Left ventricle myocardium inferior (tissue), 1 donor: ENCODE measurements at places on chromosomes 11 and 22. TPM values are rescaled to one million over a fixed set of nuclear protein-coding genes. Genes with fewer than 3 reads are reported as not detected.

DNA sequence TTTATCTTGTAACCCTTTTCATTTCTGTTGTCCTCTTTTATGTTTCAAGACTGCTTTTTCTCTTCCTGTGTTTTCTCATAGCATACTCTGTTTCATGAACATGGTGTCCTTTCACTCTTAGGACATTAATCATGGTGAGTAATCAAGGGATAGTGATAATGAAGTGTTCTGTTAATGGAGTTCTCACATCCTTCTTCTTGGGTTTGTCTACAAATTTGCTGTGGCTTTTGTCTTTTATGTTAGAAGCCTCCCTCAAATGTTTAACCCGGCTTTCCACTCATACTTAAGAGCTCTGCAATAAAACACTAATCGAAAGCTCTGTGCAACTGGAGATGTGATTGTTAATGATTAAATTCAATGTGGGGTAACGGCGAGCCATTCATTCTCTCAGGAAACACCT is 593.6 kb downstream of the NELL1 start:
- no peak for DNase-seq

DNA sequence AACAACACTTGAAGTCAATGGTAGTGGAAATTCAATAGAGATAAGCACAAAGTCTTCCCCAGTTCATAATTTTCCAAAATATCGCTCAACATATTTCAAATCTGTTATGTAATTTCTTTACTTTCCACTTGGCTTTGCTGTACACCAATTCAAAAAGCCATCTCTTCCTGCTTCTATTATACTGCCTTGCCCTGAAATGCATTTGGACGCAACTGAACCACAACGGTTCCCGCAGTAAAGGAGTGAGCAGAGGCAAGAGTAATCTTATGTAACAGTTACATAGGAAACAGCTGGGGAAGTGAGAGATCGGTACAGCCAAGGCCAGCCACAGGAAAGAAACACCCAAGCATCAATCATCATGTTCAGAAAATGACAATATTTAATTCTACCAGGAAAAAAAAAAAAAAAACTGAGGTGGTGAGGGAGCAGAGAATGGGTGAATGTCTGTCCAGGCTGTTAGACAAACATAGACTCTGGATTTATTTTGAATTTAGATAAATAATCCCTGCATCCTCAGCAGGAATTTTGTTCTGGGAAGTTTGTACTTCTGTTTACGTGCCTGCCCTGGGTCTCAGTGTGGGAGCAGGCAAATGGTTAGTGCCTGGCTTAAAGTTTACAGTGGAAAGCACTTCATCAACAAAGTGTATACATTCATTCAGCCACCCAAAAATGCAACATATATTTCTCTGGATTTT is 392.2 kb downstream of the ETS1 start:
- DNase-seq: no peak

GRCh38 chr22:49736538-49736937 is 91.1 kb downstream of the BRD1 start:
- DNase-seq: no peak

PTGDR2 gene
- 2.3 TPM for total RNA-seq

MMP27 gene
- total RNA-seq: not detected

TRPM5 gene
- not detected for total RNA-seq

GRCh38 chr11:1071571-1072115 is 3.0 kb upstream of the MUC2 start:
- DNase-seq: peak; percentile 14

DNA sequence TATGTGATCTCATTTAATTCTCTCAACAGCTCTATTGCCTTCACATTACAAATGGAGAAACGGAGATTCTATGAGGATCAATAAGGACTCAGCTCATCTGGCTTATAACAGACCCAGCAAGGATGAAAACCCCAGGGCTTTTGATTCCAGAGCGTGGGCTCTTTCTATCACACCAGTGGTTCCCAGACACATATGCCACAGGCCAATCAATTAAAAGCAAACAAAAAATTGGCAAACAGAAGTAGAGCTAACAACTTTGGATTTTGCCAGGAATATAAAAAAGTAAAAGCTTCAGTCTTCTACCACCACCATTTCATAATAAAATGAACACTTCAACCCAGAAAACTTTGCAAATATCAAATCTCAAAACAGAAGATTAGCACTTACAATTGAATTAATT is 71.1 kb upstream of the FAT3 start:
- no peak for DNase-seq

DNA sequence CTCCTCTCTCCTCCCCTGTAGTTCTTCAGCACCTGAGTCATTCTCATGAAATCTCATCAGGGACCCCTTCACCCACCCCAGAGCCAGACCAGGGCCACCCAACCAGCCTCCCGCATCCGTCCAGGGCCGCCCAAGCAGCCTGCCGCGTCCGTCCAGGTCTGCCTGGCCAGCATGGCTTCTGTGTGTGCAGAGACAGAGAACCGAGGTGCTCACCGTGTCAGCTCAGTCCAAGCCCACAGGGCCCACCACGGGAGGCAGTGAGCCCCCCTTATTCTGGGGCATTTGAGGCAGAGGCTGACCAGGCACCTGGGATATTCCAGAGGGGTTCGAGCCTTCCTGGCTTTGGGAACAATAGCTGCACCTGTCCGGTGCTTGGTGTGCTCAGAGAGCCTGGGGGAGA is 1117.3 kb downstream of the BRD1 start:
- peak; percentile 5 for DNase-seq

KLHL35 gene
- total RNA-seq: 0.74 TPM

GRCh38 chr11:100709233-100709957 is 22.3 kb downstream of the ARHGAP42 start:
- DNase-seq: no peak

FOLR2 gene
- total RNA-seq: 20.9 TPM

- peak; percentile 18 for DNase-seq
Measured at GRCh38 chr11:111378861-111379601, at the start of gene POU2AF1. POU2AF1 (minus strand) TSS chr11:111379275; CDS start chr11:111379177, 98 bp downstream.

DNA sequence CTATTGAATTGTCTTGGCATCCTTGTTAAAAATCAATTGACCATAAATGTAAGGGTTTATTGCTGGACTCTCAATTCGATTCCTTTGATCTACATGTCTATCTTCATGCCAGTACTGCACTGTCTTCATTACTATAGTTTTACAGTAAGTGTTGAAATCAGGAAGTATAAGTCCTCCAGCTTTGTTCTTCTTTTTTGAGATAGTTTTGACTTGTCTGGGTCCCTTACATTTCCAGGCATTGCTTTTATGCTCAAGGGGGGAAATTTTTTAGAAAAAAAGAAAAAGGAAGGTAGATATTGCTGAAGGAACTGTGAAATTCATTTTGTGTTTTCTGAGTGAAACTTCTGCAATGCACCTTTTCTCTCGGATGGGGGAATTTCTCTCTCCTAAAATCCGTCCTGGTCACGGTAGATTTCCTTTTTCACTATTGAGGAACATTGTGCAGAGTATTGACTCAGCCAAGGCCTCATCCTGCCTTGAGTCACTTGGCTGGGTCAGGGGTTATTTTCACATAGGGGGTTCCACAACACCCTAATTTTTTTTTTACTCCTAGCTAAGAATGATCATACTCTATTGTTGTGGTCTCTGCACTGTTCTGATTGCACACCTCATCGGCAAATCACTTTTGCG is 2.8 kb upstream of the ACER3 start:
- no peak for DNase-seq

- no peak for DNase-seq
Measured at GRCh38 chr22:47854680-47855079, 1092.2 kb downstream of the TBC1D22A start.

MGAT3 gene
- total RNA-seq: 3.2 TPM

DNA sequence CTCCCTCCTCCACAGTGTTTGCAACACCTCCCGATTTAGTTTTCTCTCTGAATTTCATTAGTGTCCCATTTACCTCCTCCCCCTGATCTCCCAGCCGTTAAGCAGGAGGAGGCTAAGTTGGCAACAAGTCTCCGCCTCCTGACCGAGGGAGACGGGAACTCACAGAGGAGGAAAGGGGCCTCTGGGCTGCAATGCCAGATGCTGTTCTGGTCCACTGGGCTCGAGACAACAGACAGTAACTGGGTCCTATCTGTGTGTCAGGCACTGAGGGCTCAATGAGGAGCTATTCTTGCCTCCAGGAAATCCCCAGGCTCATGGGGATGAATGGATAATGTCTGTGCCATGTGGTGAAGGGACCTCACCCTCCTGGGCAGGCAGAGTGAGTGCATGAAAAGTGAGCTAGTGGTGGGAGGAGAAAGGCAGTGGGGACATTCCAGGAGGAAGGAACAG is 228.1 kb downstream of the TENM4 start:
- DNase-seq: no peak
